NCI-H1105 (cell line): ENCODE measurements at places on chromosomes 7 and 10.

DNA sequence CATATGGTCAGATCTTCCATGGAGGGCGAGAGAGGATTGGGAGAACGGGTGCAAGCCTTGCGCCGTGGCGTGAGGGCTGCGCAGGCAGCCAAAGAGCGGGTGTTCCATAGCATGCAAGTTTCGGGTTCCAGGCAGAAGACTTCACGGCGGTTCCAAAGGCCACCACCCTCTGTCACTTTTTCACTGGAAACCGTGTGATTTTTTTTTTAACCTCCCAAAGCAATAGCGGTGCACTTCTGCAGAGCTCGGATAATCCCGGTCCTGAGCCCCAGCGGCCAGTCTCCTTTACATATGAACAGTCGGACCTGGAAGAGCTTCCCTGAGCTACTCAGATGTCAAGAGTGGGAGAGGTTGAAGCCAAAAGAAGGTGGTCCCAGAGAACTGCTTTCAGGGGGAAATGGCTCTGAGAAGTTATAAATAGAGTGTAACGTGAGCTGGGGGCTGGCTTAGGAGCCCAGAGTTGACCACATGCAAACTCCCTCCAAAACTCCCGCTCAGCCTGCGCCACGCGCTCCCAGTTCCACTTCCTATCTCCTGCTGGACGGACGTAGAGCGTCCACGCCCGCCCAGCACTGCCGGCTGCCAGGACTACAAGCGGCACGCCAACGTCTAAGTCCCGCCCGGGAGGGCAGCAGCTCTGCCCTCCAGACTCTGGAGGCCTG is at the start of gene MEOX2:
TSS of gene MEOX2 (minus strand) at position 389 of the 662 bp plus-strand sequence. CDS start at position 108, 281 bp downstream.
- no peak for DNase-seq

DNA sequence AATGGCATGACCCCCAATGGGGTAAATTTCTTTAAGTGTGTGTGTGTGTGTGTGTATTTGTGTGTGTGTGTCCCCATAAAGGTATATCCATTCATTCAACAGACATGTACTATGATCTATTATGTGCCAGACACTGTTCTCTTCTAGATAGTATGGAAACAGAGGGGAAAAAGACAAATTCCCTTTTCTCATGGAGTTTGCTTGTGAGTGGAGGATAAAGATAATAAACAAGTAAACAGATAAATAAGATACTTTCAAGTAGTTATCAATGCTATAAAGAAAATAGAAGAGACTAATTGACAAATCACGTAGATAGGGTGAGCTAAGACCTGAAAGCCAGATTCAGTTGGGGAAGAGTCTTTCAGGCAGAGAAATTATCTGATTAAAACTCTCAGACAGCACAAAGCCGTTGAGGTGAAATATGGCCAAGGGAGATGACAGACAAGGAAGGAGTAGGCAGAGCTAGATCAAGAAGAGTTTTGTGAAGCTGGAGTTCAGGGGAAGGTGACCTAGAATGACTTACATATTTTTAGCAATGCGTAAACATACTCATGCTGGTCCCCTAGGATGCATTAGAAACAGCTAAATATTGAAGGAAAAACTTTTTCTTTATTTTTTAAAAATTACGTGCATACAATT is 45.2 kb upstream of the DMTF1 start:
- DNase-seq: no peak

GRCh38 chr7:50954716-50955115 is 172.0 kb upstream of the GRB10 start:
- no peak for DNase-seq

DNA sequence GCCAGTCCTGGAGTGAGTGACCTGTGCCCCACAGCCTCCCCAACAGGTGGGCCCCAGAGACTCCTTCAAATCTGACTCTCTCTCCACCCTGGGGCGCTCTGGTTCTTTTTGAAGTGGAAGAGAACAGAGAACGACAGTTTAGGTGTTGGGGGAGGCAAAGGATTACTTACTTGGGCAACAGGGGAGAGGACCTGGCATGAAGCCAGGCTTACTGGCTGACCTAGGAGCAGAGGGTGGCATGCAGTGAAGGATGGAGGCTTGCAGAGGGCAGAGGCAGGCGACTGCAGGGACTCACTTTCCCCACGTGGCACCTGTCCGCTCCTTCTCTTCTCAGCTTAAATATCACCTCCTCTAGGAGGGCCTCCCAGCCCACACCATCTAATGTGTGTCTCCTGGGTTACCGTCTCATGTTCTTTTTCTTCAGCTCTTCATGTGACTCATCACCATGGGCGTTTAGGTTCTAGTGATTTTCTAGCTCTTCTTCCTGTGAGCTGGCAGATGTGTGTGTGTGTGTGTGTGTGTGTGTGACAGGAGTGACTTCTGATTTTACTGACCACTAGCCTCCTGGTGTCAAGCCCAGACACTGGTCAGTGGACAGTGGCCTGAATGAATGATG is 15.5 kb downstream of the LZTS2 start:
- DNase-seq: no peak

DNA sequence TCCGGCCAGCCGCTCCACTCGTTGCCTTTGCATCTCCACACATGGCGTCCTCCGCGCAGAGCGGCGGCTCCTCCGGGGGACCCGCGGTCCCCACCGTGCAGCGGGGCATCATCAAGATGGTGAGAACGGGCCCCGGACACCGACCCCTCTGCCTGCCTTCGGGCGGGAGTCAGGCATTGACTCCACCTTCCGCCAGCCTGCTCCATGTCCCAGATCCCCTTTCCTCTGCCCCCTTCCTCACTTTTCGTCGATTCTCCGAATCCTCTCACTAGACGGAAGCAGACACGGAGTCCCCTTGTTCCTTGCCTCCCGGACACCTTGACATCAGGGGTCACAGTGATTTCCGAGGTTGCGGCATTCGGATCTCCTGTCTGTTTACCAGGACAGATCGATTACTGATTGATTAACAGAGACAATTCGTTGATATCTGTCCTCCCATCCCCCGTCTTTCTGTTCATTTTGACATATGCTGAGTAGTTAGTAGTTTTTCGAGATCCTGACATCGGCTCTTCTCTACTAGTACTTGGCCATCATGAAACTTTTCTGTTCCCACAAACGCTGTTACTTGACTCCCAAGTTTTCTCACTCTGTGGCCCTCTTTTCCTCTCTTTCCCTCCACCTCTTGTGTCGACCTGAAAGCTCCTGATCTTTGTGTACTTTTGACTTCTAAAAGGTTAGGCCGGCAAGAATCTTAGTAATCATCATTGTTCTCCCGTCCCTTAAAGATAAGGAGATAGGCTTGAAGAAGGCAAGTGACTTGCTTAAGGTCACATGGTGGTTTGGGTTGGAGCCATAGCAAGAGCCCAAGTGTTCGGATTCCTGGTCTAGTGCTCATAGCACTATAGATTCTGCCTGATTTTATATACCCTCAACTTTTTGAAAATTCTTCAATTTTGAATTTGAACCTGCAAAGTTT is 597 bp downstream of the SND1 start:
- DNase-seq: no peak

GRCh38 chr10:44341886-44342285 is 43.0 kb downstream of the CXCL12 start:
- DNase-seq: no peak

DNA sequence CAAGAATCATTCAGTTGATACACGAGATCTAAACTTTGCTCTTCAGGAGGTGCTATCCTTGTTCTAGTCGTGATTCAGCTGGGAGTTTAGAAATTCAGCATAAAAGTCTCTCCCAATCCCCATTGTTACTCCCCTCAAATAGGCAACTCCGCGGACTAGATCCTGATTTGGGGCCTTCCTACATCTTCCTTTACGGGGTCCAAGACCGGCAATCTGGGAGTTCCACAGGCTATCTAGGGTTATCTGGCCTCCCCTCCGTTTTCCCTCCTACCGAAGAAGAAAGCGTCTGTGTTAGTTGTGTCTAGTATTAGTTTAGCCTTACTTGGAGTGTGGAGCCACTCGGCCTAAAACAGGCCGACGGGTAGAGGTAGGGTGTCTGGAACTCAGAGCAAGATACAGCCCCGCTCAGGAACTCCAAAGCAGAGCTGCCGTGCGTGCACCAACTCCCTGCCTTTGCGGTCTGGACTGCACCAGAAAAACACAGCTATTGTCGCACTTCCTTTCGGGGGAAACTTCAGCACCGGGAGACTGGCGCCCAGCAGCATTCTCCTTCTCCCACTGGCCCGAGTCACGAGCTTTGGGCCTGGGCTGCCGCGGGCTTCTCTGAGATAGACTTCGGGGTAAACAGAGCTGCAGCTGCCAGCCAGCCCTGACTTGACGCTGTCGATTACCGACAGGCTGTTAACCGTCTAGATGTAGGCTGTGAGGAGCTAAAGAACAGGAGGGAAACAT is 1.5 kb upstream of the DLX5 start:
- peak; percentile 92 for DNase-seq

DNA sequence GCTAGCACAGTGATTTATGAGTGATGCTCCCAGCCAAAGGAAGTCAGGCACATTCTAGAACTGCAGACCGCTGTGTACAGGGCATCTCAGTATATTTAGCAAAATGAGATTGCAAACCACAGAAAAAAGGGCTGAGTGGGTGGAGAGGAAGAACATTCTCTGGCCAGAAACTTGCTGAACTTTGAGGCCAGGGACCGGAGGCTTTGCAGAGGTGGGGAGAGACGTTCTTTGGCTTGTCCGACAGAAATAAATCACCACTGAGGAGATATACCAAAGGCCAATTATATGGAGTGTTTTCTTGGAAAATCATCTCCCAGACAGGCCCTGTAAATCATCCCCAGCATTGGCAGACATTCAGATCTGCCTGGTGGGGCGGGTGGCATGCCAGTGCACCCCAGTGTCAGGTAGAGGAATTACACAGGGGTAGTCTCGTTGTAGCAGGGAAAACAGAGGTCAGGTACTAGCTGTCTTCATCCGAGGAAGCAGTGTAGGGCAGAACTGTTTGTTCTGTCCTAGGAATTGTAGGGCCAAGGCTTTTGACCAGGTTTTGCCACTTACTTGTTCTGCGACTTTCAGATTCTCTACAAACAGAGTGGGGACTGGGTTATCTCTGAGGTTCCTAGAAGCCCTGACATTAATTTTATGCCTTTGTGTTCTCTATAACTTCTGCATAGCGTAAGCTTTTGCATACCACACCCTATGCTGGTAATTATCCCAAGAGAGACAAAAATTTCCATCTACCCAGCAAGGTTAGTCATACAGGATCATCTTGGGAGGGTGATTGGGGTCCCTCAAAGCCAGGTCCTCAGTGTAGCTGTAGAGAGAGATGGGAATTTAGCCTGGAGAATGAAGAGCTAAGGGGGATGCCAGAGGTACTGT is 655.6 kb downstream of the LRMDA start:
- peak; percentile 17 for DNase-seq

DNA sequence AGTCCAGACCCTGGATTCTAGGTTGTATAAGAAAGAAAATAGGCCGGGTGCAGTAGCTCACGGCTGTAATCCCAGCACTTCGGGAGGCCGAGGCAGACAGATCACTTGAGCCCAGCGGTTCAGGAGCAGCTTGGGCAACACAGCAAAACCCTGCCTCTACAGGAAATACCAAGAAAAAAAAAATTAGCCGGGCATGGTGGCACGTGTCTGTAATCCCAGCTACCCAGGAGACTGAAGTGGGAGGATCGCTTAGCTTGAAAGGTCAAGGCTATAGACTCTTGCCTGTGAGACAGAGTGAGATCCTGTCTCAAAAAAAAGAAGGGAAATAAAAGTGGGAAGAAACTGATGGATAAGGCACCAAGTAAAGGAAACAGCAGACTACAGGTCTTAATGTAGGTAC is 287.9 kb upstream of the KLF14 start:
- DNase-seq: no peak

DNA sequence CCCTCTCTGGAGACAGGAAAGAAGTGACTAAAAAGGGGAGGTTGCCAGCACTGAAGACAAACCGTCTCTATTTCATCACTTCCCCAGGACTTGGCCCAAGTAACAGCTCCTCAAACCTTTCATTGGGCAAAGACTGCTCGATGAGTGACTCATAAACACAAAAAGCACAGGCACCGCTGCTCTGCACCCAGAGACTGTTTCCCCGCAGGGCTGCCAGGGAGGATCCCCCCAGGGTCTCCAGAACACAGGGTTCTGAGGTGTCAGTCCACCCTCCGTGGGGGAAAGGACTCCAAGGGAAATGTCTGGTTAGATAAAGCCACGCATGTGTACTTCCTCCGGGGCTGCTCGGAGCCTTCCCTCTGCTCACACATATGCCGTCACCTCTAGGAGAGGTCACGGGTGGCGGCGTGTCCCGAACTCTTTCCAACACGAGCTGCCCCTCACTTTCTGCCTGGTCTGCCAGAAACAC is 59.9 kb downstream of the INSIG1 start:
- DNase-seq: no peak

GRCh38 chr10:106267591-106267990 is 896.9 kb downstream of the SORCS1 start:
- no peak for DNase-seq

DNA sequence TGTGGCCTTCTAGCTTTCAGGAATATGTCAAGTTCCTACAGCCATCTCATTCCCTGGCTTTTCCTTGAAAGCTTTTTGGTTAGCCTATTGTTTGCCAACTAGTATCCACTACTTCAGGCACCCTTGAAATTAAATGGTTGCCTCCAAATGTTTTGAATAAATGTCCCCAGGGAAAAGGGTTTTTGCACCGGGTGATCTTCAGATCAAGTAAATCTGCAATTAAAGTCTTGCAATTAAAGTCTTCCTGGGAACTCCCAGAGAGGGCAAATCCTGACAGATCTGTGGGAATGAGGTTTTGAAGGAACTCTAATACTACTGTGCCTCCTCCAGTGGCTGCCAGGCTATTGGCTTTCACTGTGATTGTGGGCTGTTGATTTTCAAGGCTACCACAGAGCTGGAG is 17.7 kb upstream of the ZNRF2 start:
- DNase-seq: no peak

DNA sequence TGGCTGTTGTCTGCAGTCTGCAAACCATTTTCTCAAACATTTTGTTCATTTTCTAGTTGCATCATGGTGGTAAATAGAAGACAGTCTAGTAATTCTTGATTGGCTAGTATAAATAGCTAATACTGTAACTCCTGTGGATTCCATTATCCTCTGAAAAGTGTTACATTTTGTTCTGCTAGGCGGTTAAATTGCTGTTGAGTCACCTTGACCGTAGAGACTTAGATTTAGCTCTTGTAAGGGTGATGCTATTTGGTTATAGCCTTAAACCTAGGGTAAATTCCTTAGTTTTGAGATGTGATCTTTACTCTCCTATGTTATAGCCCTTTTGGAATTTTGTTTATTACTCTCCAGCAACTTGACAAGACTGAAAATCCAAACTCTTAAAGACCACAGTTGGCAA is 58.8 kb downstream of the SHOC2 start:
- no peak for DNase-seq

DNA sequence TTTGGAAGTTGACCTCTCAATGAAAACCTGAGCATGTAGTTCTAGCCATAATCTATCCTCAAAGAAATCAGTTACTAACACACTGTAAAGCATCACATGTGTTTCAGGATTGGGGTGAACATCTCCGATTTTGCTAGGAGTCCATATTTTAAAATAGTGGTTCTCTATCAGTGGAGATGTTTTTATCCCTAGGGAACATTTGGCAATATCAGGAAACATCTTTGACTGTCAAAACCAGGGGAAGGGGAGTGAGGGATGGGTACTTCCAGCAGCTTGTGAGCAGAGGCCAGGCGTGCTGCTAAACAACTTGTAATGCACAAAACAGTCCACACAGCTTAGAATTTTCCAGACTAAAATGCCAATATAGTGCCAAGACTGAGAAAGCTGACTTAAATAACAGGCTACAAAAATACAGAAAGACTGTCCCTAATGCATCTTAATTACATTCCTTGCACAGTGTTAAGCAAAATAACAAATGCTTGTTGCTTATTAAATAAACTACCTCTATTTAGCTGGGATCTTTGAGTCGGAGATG is 120.9 kb downstream of the CRPPA start:
- DNase-seq: no peak

GRCh38 chr7:123265853-123266252 is 66.1 kb upstream of the SLC13A1 start:
- no peak for DNase-seq

- DNase-seq: no peak
Measured at GRCh38 chr10:34522546-34522945, 292.6 kb downstream of the PARD3 start.

- DNase-seq: peak; percentile 45
Measured at GRCh38 chr10:91389636-91390512, 20.3 kb upstream of the HECTD2 start.
